Colonic mucosa (tissue), 4 donors: ENCODE measurements at places on chromosomes 13 and 19. TPM values are rescaled to one million over a fixed set of nuclear protein-coding genes. Genes with fewer than 3 reads are reported as not detected.

CNN1 gene
- total RNA-seq = 354 TPM

FFAR1 gene
- total RNA-seq = not detected

KIR3DL1 gene
- total RNA-seq = not detected

OXGR1 gene
- total RNA-seq = 2.1 TPM

ZSCAN5B gene
- total RNA-seq = not detected

C2CD4C gene
- 0.96 TPM for total RNA-seq
